ENCODE measurements at places on chromosomes 16 and 17.

GRCh38 chr17:34527136-34527907, 52.1 kb upstream of the TMEM132E start:
- DNase-seq = no peak

GRCh38 chr16:13950821-13951547, 31.0 kb downstream of the ERCC4 start:
- DNase-seq = no peak

DNA sequence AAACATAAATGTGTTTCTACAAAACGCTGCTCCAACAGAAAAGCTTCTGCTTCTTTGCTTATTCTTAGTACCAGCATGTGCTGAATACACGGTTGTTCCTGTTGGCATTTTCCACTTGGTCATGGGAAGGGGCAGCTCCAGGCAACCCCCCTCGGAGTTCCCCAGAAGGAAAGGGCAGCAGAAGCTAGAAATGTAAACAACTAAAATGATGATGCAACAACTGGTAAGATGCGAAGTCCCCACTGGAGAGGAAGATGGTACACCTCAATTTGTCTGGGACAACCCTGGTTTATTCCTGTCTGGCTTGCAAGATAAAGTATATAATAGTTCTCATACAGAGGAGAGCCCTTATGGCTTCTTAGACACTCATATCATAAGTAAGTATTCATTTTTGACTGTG, 9.2 kb upstream of the CCL13 start:
- DNase-seq = no peak

- no peak for DNase-seq
Measured at GRCh38 chr17:62098623-62099231, 33.6 kb upstream of the MED13 start.

DNA sequence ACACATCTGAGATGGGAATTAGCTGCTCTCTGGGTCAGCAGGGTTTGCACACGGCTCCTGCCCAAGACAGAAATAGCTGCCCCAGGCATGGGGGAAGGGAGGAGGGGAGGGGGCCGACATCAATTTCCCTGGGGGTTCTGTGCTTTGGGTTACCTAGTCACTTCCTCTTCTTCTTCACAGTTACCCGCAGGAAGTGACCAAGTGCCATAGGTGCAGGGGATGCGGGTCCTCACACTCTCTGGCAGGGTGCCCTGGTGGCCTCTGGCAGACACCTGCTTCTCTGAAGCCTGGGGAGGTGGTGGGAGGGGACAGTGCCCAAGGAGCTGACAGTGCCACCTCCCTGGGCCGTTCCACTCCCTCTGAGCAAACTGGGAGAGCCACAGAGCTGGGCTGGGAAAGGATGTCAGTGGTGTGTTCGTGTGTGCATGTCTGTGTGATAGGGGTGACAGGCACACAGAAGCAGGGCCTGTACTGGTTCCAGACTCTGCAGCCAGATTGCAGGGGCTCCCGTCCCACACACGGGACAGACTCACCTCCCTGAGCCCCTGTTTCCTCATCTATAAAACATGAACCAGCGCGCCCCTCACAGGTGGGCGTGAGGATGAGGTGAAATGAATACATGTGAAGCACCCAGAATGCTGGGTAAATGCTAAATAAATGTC, 18.2 kb downstream of the SCN4A start:
- DNase-seq = no peak

GRCh38 chr17:46191322-46192188, 1.7 kb downstream of the KANSL1 start:
- no peak for DNase-seq

DNA sequence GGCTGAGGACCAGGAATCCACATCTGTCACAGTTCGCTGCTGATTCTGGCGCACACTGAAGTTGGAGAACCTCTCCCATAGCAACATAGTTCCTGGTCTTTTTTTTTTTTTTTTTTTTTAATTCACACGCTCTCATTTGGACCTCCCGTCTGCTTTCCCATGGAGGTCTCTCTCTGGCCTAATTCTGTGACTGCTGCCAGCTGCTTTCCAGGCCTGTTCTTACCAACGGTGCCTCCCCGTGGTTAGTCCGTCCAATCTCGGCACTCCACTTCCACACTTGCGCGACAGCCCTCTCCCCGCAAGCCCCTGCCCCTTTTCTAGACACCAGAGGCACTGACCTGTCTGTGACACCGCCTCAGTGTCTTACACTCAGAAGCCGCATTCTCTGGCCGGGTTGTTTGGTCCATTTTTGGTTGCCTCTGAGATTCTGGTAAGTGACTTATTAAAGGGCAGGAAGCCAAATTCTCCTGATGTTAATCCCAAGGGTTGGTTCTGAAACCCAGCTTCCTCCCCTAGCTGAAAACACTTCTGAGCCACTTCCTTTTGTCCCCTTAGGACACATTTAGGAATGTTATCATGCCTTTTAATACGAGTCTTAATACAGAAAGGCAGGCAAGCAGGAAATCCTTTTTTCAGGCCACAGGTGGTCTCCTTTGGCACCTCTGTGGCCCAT, 1.1 kb upstream of the AKTIP start:
- DNase-seq = no peak

GRCh38 chr17:81711814-81712467, at the start of gene SLC25A10:
SLC25A10 (plus strand) TSS chr17:81712284; CDS start chr17:81712427, 143 bp downstream.
- DNase-seq = no peak

- DNase-seq = no peak
Measured at GRCh38 chr16:57830890-57831484, 28.7 kb upstream of the KIFC3 start.

DNA sequence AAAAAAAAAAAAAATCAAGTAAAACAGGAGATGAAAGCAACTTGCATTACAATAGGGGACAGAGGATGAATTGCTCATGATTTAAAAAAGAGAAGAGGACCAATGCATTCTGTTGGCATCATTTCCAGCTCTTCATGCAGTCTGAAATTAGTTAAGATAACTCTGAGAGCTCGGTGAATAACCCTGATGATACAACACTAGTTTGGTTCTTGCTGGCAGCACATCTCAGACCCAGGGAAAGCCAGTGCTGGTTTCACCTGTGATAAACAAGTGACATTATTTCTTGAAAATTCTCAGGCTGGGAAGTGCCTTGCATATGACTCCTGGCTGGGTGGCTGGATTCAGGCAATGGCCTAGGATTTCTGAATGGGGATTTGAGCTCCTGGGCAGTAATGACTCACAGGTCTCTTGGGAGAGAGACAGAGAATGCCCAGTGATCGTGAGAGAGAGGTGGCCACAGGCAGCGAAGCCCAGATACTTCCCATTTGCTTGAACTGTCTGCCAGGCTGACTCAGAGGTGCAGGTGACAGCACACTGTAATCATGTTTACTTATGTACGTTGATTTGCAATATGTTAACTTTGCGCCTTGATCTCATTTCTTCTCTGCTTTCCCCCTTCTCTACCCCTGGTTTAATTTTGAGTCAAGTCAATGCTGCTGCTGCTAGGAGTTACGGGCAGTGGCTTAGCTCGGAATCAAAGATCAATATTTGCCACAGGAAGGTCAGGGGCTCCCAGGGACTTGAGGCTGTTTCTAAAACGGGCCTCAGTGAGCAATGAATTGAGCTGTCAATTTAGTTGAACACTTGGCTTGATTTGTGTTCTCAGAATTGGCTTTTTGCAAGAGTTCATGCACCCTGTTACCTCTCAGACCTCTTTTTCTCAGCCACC, 27.1 kb downstream of the ARSG start:
- DNase-seq = no peak

DNA sequence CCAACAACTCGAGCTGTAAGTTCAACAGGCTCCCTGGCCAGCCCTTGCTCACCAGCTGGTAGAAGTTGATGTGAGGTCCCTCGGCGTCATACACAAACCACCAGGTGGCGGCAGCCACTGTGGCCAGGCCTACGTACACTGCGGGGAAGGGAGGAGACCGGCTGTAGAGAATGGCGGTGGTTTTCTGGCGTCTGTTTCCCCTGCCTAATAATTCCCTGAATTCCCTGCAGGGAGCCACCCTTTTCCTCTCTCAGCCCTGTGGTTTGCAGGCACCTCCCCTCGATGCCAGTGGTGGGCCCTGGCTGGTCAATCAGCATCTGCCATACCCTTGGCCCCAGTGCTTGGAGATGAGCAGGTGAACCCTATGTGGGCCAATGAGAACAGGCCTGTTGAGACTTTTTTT, 18.9 kb upstream of the P2RX1 start:
- DNase-seq = no peak

DNA sequence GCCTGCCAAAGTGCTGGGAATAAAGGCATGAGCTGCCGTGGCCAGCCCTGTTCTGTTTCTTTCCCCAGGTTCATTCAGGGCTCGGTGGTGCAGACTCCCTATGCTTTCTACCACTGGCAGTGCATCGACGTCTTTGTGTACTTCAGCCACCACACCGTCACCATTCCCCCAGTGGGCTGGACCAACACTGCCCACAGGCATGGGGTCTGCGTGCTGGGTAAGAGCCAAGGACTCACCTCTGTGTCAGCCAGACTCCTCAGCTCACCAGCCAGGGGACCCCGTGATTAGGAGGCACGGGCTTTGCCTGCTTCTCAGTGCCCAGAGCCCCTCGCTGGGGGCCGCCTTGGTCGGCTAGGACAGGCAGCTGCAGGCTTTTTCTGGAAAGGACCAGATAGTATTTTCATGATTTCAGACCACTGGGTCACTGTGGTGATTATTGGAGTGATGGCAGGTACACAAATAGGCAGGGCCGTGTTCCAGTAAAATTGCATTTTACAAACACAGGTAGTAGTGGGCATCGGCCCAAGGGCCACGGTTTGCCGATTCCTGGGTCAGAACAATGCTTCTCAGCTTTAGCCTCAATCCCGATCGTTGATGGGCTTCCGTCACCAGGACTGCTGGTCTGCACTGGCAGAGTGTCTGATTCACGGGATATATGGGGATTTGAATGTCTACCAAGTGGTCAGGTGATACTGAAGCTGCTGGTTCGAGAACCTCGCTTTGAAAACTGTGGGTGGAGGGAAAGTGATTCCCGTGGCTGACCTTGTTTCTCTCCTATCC, 5.0 kb downstream of the ENGASE start:
- DNase-seq = no peak

DNA sequence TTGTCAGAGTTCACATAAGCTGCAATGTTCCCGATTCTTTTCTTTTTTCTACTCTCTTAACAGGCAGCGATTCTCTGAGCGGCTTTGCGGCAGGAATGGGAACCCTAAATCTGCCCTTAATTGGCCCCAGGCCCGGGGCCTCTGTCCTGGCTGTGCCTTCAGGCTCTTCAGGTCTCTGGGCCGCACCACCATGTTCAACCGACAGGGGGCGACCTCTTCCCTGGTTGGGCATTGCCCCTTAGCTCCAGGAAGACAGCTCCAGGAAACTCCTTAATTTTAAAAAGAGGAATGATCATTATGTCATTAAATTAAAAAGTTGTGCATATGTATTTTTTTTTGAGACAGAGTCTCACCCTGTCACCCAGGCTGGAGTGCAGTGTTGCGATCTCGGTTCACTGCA, 20.3 kb downstream of the CACNG5 start:
- DNase-seq = no peak

- DNase-seq = no peak
Measured at GRCh38 chr17:58232707-58233156, 5.7 kb upstream of the LPO start.

DNA sequence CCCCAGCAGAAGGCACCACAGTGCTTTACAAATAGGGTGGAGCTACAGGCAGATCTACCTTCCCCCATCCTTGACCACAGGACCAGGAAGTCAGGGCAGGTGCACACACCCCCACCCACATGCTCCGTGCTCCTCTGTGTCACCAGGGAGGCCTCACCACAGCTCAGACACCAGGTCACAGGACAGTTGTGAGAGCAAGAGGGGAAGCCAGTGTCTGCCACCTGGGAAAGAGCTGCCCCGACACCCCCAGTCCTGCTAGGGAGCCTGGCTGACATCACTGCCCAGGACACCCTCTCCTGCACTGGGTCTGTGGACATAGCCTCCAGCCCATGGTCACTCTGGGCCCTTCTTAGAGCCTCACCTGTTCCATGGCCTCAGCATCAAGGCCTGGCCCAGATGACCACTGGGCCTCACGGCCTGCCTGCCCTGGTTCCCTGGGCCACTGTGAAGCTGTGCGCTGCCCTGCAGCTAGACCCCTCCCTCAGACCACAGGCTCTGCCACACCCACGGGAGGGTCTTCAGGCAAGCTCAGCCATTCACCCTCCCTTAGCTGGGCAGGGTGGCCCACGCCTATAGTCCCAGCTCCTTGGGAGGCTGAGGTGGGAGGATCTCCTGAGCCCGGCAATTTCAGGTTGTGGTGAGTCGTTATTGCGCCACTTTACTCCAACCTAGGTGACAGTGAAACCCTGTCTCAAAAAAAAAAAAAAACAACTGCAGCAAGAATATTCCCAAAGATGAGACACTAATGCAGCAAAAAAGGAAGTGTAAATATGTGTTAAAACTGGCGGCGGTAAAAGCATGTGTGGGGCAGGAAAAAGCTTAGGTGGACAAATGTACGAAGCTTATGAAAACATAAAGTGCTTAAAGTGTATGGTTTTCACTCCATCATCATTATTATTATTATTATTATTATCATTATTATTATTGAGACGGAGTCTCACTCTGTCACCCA, 14.2 kb downstream of the POLR3K start:
- DNase-seq = no peak

DNA sequence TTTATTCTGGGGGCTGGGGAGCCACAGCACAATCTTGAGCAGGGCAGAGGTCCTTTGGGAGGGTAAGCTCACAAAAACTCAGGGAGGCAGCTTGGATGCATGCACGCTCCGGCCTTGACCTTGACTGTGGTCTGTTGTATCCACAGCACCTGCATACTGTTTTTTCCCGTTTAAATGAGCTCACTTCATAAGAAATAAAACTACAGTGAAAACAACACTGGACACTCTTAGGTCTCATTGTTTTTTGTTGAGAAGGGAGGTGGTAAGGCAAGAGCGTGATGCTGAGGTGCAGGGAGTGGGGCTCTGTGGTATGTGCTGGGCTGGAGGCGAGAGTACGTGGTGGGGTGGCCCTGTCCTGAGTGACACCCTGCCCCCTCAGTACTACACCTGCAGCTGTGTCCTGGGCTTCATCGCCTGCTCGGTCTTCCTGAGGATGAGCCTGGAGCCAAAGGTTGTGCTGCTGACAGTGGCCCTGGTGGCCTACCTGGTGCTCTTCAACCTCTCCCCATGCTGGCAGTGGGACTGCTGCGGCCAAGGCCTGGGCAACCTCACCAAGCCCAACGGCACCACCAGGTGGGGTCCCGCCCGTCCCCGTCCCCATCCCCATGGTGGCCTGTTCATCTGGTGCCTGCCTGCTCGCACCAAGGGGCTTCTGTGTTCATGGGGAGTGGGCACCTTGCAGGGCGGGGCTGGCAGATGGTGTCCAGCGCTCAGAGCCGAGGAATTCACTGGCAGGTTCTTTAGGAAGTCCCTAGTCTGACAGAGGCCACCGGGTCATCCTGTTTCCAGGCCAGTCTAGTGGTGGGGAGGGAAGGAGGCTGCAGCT, 44.2 kb downstream of the ADCY7 start:
- no peak for DNase-seq

DNA sequence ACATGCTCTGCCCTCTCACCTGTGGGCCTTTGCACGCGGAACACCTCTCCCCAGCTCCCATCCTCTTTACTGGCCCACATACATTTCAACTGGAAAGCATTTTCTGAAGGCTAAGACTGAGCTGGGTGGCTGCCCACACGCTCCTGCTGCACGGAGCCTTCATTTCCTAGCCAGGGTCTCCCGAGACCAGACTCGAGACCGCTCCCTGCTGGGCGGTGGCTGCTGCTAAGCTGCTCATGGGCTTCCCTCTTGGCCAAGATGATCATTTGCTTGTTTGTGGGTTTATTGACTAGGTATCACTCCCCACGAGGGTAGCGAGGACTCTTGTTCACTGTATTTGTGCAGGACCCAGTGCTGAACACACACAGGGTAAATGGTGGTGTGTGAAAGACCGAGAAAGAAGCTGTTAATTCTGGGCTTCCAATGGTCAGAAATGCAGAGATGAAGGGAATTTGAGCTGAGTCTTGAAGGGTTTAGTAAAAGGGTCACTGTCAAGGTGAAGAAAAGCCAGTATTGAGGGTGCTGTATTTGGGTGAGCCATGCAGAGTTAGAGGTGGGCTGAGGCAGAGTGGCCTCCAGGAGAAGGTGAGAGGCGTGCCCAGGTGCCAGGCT, 907 bp downstream of the TRAPPC2L start:
- DNase-seq = no peak

All from SK-N-MC (cell line).